ENCODE measurements at places on chromosomes 2 and 18.

DNA sequence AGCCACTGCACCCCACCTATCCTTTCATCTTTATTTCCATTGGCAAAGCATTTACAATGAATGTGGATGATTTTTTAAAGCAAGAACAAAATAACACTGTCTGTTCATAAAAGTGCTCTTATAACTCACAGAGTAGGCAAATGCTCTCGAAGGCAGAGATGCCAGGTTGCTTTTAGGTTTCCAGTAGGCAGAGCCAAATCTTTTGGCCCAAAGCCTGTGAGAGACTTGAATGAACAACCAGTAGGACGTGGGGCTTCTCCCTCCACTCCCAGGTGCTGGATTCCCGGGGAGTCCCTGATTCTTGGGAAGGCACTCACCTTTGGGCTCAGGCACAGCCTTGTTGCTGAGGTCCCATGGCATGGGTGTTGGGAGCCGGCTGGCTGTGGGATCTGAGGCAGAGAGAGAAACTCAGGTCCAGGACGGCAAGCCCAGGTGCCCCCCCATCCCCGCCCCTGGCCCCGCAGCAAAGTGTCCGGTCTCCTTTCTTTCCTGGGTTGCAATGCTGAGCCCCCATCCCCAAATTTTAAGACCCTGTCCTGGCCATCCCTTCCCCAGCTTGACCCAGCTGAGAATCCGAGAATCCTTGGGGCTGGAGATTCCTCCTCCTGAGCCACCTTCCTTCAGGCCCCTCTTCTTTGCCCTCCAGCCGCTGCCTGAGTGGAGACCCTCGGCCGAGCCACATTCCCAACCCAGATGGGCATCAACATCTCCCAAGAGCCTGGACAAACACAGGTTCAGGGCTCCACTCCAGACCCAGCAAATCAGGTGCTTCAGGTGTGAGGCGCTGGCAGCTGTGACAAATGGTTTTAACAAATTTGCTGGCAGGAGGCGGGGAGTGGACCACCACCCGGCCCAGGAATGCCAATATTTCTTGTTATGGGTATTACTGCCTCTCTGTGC, 5.8 kb downstream of the NEURL3 start:
- no peak for DNase-seq
- H3K4me3 ChIP-seq = no peak overlapping the region
- peaks cover 7% of the 10 kb centered on the region for H3K4me1 ChIP-seq
- no peaks in the 10 kb centered on the region for H3K36me3 ChIP-seq

- H3K27me3 ChIP-seq = no peaks in the 10 kb centered on the region
- DNase-seq = no peak
- H3K36me3 ChIP-seq = no peaks in the 10 kb centered on the region
- H3K27ac ChIP-seq = no peak overlapping the region
These were observed 179.6 kb downstream of the RNF144A start for GRCh38 chr2:7096726-7097352.

DNA sequence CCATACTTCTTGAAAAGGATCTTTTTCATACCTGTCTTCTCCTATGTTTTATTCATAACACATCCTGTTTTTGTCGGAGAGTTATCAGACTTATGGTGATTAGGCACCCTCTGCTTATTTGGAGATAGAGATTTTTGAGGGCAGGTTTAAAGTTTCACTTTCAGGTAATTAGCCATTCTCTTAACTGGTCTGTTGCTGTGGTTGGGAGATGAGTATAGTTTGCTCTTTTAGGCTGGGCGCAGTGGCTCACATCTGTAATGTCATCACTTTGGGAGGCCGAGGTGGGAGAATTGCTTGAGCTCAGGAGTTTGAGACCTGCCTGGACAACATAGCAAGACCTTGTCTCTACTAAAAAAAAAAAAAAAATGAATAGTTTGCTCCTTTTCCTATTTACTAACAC, 25.3 kb downstream of the SFTPB start:
- DNase-seq = no peak
- peaks cover 79% of the 10 kb centered on the region for H3K36me3 ChIP-seq
- H3K4me3 ChIP-seq = no peak overlapping the region

GRCh38 chr2:105578166-105578565, 166.5 kb upstream of the NCK2 start:
- no peaks in the 10 kb centered on the region for H3K36me3 ChIP-seq
- H3K27me3 ChIP-seq = no peaks in the 10 kb centered on the region
- DNase-seq = no peak
- H3K4me3 ChIP-seq = no peak overlapping the region
- no peak overlapping the region for H3K27ac ChIP-seq
- peaks cover 4% of the 10 kb centered on the region for H3K4me1 ChIP-seq

GRCh38 chr2:119291588-119292167, 68.0 kb downstream of the STEAP3 start:
- peaks cover 9% of the 10 kb centered on the region for H3K4me1 ChIP-seq
- H3K27ac ChIP-seq = no peak overlapping the region
- no peak for DNase-seq
- H3K27me3 ChIP-seq = no peaks in the 10 kb centered on the region

GRCh38 chr2:179272406-179273192, 8.0 kb upstream of the SESTD1 start:
- DNase-seq = no peak
- H3K27ac ChIP-seq = peak overlapping the region; percentile 91
- peak overlapping the region; percentile 43 for H3K4me3 ChIP-seq
- peaks cover 55% of the 10 kb centered on the region for H3K4me1 ChIP-seq
- no peaks in the 10 kb centered on the region for H3K36me3 ChIP-seq
- H3K27me3 ChIP-seq = no peaks in the 10 kb centered on the region

DNA sequence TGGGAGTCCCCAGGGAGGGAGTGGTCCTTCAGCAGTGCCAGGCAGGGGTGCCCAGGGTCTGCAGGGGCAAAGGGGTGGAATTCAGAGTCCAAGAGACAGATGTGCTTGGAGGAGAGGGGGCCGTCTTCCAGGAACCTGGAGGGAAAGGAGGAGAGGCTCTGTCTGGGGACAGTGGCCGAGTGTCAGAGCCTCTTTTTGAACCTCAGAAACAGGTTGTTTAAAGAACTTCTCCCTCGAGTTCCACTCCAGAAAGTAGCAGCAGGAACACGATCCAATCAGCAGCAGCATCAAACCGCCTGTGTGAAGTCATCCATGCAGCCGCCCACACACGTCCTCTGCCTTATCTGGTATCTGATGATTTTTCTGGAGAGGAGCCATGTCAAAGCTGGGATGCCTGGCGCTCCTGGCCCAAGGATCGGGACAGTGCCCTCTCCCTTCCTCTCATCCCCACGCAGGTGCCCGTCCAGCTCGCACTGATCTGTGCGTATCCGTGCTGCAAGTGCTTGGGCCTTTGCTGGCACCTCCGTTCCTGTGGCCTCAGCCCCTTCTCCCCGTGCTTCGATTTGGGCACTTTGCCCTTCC, 205.1 kb downstream of the NDUFA10 start:
- H3K4me3 ChIP-seq = no peak overlapping the region
- DNase-seq = no peak
- no peaks in the 10 kb centered on the region for H3K36me3 ChIP-seq
- H3K4me1 ChIP-seq = no peaks in the 10 kb centered on the region
- no peak overlapping the region for H3K27ac ChIP-seq

- H3K27ac ChIP-seq = peak overlapping the region; percentile 77
- DNase-seq = no peak
- peak overlapping the region; percentile 28 for H3K4me3 ChIP-seq
These were observed 37.3 kb upstream of the TANK start for GRCh38 chr2:161122772-161123530.

DNA sequence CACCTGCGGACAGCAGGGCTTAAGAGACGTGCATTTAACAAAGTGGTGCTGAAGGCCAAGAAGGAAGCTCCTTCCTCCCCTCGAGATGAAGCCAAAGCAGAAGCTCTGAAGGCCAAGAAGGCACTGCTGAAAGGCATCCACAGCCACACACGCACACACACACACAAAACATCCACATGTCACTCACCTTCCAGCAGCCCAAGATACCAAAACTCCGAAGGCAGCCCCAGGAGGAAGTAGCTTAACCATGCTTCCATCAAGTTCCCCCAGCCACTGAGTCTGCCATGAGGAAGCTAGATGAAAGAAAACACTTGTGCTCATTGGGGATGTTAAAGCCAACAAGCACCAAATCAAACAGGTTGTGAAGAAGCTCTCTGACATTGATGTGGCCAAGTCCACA, 175.7 kb upstream of the POU3F3 start:
- no peak overlapping the region for H3K4me3 ChIP-seq
- no peak for DNase-seq
- H3K27ac ChIP-seq = no peak overlapping the region

DNA sequence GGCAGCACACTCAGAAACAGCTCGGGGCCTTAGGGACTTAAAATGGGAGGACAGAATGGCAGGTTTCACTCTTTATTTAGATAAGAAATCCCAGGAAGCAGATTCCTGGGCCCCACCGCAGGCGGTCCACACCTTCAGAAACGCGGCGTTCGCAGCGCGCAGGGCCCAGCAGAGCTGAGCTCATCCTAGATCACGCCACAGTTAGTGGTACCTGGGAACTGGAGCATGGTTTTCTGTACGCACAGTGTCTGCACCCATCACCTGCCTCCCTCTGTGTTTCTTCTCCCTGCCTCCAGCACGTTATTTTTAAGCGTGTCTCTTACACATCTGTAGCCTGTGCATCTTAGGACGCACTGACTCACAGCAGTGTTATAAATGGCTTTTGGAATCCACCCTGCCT, 242.1 kb downstream of the ALPK2 start:
- H3K36me3 ChIP-seq = no peaks in the 10 kb centered on the region
- H3K4me3 ChIP-seq = no peak overlapping the region
- peaks cover 11% of the 10 kb centered on the region for H3K4me1 ChIP-seq
- no peaks in the 10 kb centered on the region for H3K27me3 ChIP-seq

GRCh38 chr18:43572163-43572562, 294.9 kb upstream of the SYT4 start:
- H3K27me3 ChIP-seq = no peaks in the 10 kb centered on the region
- H3K4me3 ChIP-seq = no peak overlapping the region
- no peaks in the 10 kb centered on the region for H3K36me3 ChIP-seq
- no peak overlapping the region for H3K27ac ChIP-seq
- H3K4me1 ChIP-seq = no peaks in the 10 kb centered on the region
